ENCODE measurements at places on chromosomes 5 and 9. TPM values are rescaled to one million over a fixed set of nuclear protein-coding genes. Genes with fewer than 3 reads are reported as not detected.

DNA sequence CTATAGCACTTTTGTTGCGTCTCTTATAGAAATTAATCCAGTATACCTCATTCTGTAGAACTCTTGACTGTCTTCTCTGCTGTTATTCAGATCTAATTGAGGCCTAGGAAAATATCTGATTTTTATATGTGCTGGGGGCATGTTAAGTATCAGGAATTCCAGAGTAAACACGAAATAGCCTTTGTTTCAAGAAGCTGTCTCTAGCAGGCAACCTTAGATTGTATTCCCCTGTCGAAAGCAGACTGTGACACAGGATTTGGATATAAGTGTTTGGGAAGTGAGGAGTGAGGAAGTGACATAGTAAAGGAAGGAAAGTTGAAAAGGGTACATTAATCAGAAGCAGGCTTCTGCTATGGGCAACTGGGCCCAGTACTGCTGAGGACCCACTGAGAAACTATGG, 72.1 kb upstream of the RASA1 start:
- peak overlapping the region; percentile 33 for H3K4me3 ChIP-seq
- no peaks in the 10 kb centered on the region for H3K36me3 ChIP-seq
- H3K27ac ChIP-seq: peak overlapping the region; percentile 18
- DNase-seq: no peak
- H3K4me1 ChIP-seq: peaks cover 26% of the 10 kb centered on the region
- no peaks in the 10 kb centered on the region for H3K27me3 ChIP-seq

GRCh38 chr5:142119051-142119625, 10.6 kb downstream of the NDFIP1 start:
- H3K4me1 ChIP-seq: peaks cover 40% of the 10 kb centered on the region
- H3K36me3 ChIP-seq: no peaks in the 10 kb centered on the region
- no peak overlapping the region for H3K27ac ChIP-seq

DNA sequence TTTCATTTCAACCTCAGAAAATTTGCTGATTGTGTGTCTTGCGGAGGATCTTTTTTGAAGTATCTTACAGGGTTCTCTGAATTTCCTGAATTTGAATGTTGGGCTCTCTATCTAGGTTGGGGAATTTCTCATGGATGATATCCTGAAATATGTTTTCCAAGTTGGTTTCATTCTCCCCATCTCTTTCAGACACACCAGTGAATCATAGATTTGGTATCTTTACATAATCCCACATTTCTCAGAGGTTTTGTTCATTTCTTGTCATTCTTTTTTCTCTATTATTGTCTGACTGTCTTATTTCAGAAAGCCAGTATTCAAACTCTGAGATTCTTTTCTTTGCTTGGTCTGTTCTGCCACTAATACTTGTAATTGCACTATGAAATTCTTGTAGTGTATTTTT, 456.9 kb downstream of the PRELID2 start:
- DNase-seq: no peak
- H3K36me3 ChIP-seq: peaks cover 26% of the 10 kb centered on the region
- no peak overlapping the region for H3K4me3 ChIP-seq
- H3K27me3 ChIP-seq: no peaks in the 10 kb centered on the region

- H3K36me3 ChIP-seq: no peaks in the 10 kb centered on the region
- no peak for DNase-seq
- H3K4me3 ChIP-seq: no peak overlapping the region
- no peak overlapping the region for H3K27ac ChIP-seq
- H3K27me3 ChIP-seq: peaks cover 25% of the 10 kb centered on the region
These were observed 5.2 kb upstream of the NKD2 start for GRCh38 chr5:1003296-1003937.

GRCh38 chr9:81874931-81875330, 53.3 kb upstream of the SPATA31D4 start:
- no peaks in the 10 kb centered on the region for H3K36me3 ChIP-seq
- H3K27ac ChIP-seq: no peak overlapping the region
- no peaks in the 10 kb centered on the region for H3K4me1 ChIP-seq

The ISL1 gene
- not detected for total RNA-seq

- no peaks in the 10 kb centered on the region for H3K36me3 ChIP-seq
- H3K27me3 ChIP-seq: no peaks in the 10 kb centered on the region
- no peaks in the 10 kb centered on the region for H3K4me1 ChIP-seq
- DNase-seq: no peak
These were observed 130.9 kb upstream of the SLC30A5 start for GRCh38 chr5:68962757-68963484.

The AFAP1L1 gene
- 0.95 TPM for total RNA-seq

- H3K27ac ChIP-seq: no peak overlapping the region
- no peak for DNase-seq
- H3K27me3 ChIP-seq: no peaks in the 10 kb centered on the region
- H3K4me3 ChIP-seq: no peak overlapping the region
These were observed 111.6 kb downstream of the BRINP1 start for GRCh38 chr9:119257592-119257991.

- no peaks in the 10 kb centered on the region for H3K27me3 ChIP-seq
- H3K4me3 ChIP-seq: no peak overlapping the region
These were observed 36.5 kb upstream of the SEMA5A start for GRCh38 chr5:9582406-9582805.

GRCh38 chr5:168311061-168311566, 19.7 kb downstream of the WWC1 start:
- no peak overlapping the region for H3K27ac ChIP-seq
- H3K4me3 ChIP-seq: no peak overlapping the region
- no peaks in the 10 kb centered on the region for H3K36me3 ChIP-seq
- H3K4me1 ChIP-seq: no peaks in the 10 kb centered on the region

DNA sequence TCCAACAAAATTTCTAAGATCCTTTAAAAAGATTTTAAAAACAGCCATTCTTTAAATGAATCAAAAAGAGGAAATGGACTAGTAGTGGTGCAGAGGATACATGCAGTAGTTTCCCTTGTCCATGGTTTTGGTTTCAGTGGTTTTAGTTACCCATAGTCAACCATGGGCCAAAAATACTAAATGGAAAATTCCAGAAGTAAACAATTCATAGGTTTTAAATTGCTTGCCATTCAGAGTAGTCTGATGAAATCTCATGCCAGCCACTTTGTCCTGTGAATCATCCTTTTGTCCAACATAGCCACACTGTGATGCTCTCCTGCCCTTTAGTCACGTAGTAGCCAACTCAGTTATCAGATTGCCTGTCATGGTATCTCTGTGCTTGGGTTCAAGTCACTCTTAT, 286.1 kb downstream of the ANXA1 start:
- DNase-seq: no peak
- no peaks in the 10 kb centered on the region for H3K27me3 ChIP-seq
- H3K4me1 ChIP-seq: no peaks in the 10 kb centered on the region
- no peak overlapping the region for H3K4me3 ChIP-seq
- H3K36me3 ChIP-seq: no peaks in the 10 kb centered on the region

GRCh38 chr9:22529426-22530199, 83.0 kb downstream of the DMRTA1 start:
- no peak overlapping the region for H3K4me3 ChIP-seq
- no peaks in the 10 kb centered on the region for H3K27me3 ChIP-seq
- DNase-seq: no peak

DNA sequence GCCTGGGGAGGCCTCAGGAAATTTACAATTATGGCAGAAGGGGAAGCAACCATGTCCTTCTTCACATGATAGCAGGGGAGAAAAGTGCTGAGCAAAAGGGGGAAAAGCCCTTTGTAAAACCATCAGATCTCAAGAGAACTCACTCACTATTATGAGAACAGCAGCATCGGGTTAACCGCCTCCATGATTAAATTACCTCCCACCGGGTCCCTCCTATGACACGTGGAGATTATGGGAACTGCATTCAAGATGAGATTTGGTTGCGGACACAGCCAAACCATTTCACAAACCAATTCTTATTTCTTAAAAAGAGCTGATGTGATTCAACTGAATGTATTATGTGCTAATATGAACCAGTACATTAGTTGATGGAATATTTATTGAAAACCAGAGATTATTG, 63.9 kb downstream of the PARP8 start:
- H3K27me3 ChIP-seq: no peaks in the 10 kb centered on the region
- H3K27ac ChIP-seq: peak overlapping the region; percentile 18
- H3K4me1 ChIP-seq: peaks cover 40% of the 10 kb centered on the region
- peaks cover 5% of the 10 kb centered on the region for H3K36me3 ChIP-seq
- H3K4me3 ChIP-seq: no peak overlapping the region
- DNase-seq: no peak

DNA sequence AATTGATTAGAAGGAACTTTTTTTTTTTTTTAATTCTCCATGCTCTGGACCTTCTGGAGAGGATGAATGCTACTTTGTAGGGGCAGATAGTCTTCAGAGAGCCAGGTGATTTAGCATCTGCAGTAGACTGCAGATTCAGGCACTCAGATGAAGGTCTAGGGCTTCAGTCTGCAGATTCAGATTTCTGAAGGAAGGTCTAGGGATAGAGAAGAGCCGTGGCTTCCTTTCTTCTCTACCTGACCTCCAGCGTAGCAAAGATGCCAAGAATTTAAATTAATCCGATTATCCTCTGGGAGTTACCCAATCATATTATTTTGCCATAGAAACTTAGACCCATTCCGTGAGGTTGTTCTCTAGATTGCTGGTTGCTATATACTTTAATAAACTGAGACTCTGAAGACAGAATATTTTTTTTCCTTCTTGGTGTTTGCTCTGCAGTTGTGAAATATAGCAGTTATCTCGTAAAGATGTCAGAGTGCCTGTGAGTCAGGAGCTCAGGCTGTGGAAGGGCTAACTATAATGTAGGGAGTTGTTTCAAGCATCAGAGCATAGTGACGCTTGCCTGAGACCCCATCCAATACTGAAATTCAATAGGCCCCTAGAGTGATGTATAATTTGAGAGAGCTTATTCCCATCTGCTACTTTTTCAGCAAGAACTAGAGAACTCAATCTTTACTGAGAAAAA, 132.7 kb upstream of the SLC12A2 start:
- peaks cover 3% of the 10 kb centered on the region for H3K4me1 ChIP-seq
- no peak for DNase-seq
- no peaks in the 10 kb centered on the region for H3K36me3 ChIP-seq
- no peak overlapping the region for H3K4me3 ChIP-seq
- no peak overlapping the region for H3K27ac ChIP-seq
- H3K27me3 ChIP-seq: no peaks in the 10 kb centered on the region

GRCh38 chr9:83313781-83314180, 224.4 kb downstream of the FRMD3 start:
- no peak overlapping the region for H3K4me3 ChIP-seq
- peaks cover 2% of the 10 kb centered on the region for H3K27me3 ChIP-seq
- H3K36me3 ChIP-seq: no peaks in the 10 kb centered on the region

GRCh38 chr9:98998441-98999151, 54.9 kb downstream of the COL15A1 start:
- H3K4me3 ChIP-seq: no peak overlapping the region
- H3K27ac ChIP-seq: peak overlapping the region; percentile 70
- H3K36me3 ChIP-seq: no peaks in the 10 kb centered on the region

DNA sequence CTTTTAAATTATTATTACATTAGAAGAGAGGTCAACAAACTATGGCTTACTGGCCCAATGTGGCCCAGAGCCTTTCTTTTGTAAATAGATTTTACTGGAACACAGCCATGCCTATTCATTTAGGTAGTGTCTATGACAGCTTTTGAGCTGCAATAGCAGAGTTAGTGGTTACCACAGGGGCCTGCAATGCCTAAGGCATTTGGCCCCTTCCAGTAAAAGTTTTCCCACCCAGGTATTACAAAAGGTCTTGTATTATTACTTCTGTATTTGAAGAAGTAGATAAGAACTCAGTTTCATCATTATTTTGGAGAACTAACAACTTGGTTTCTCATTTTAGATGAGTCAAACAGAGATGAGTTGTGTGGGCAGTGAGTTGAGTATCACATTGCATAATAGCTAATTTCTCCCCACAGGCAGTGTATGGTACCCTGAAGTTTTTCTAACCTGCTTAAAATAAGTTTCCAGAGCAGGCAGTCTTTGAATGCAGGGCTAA, 9.5 kb downstream of the MTRR start:
- no peak for DNase-seq
- H3K4me1 ChIP-seq: peaks cover 55% of the 10 kb centered on the region
- H3K4me3 ChIP-seq: peak overlapping the region; percentile 55

- no peak overlapping the region for H3K4me3 ChIP-seq
- H3K4me1 ChIP-seq: no peaks in the 10 kb centered on the region
- DNase-seq: no peak
- H3K36me3 ChIP-seq: no peaks in the 10 kb centered on the region
- H3K27ac ChIP-seq: no peak overlapping the region
- H3K27me3 ChIP-seq: peaks cover 11% of the 10 kb centered on the region
These were observed 14.2 kb upstream of the JAKMIP2 start for GRCh38 chr5:147796556-147797308.

- H3K4me3 ChIP-seq: no peak overlapping the region
- H3K27me3 ChIP-seq: peaks cover 15% of the 10 kb centered on the region
- no peak overlapping the region for H3K27ac ChIP-seq
- peaks cover 3% of the 10 kb centered on the region for H3K4me1 ChIP-seq
- H3K36me3 ChIP-seq: no peaks in the 10 kb centered on the region
These were observed 423.0 kb downstream of the DIRAS2 start for GRCh38 chr9:90219548-90220118.

DNA sequence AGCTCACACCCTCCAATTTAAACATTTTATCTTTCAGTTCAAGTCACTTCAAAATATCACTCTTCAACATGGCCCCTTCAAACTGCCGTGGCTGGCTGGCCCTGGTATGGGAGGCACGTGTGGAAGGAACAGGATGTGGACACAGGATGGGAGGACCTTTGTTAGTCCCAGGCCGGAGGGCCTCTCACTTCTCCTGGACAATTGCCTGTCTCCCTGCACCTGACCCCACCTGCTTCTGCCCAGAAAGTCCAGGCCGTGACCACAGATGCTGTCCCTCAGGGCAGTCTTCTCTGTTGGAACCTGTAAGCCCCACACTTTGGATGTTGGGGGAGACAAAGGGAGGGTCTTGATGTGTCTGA, 19.4 kb downstream of the AMBP start:
- no peak overlapping the region for H3K4me3 ChIP-seq
- peaks cover 13% of the 10 kb centered on the region for H3K27me3 ChIP-seq
- no peaks in the 10 kb centered on the region for H3K36me3 ChIP-seq
- no peak for DNase-seq

The SV2C gene
- total RNA-seq: not detected

GRCh38 chr5:42026446-42026845, 101.4 kb downstream of the FBXO4 start:
- H3K27me3 ChIP-seq: peaks cover 52% of the 10 kb centered on the region
- H3K36me3 ChIP-seq: no peaks in the 10 kb centered on the region
- H3K4me1 ChIP-seq: no peaks in the 10 kb centered on the region
- no peak for DNase-seq
- H3K27ac ChIP-seq: no peak overlapping the region

DNA sequence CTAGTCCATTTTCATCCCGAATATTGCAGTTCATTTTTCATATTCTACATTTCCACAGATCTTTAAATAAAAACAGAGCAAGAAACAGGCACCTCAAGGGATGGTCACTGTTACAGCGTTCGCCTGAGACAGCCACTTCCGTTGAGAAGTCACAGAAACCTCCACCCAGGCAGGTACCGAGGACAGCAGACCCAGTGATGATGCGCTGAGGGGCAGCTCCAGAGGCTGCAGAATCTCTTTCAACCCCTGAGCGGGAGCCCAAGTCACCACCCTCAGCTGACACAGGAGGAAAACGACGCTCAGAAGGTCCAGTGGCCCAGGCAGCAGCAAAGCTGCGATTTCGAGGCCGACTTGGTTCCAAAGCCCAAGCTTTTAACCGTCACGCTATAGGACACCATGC, 32.8 kb downstream of the ABO start:
- H3K27ac ChIP-seq: no peak overlapping the region
- peaks cover 7% of the 10 kb centered on the region for H3K4me1 ChIP-seq
- no peak overlapping the region for H3K4me3 ChIP-seq
- peaks cover 7% of the 10 kb centered on the region for H3K27me3 ChIP-seq
- DNase-seq: no peak

The PHF24 gene
- total RNA-seq: not detected

GRCh38 chr9:123861086-123861755, 68.7 kb downstream of the DENND1A start:
- DNase-seq: no peak
- no peaks in the 10 kb centered on the region for H3K27me3 ChIP-seq
- no peak overlapping the region for H3K27ac ChIP-seq
- H3K4me3 ChIP-seq: no peak overlapping the region
